Right cardiac atrium (tissue), 5 donors: ENCODE measurements at places on chromosomes 7 and 10. TPM values are rescaled to one million over a fixed set of nuclear protein-coding genes. Genes with fewer than 3 reads are reported as not detected.

The FAM180A gene
- 11.3 TPM for total RNA-seq

The CALY gene
- total RNA-seq = not detected

The SPDYE5 gene
- not detected for total RNA-seq

The INA gene
- not detected for total RNA-seq

The OGDHL gene
- 3.6 TPM for total RNA-seq

The TYW1B gene
- 1.7 TPM for total RNA-seq

The TSPAN33 gene
- 12.8 TPM for total RNA-seq

The TMEM140 gene
- total RNA-seq = 9.7 TPM

The SRGN gene
- 68.9 TPM for total RNA-seq

The PTN gene
- 9.6 TPM for total RNA-seq

The SEMA3A gene
- total RNA-seq = 13.1 TPM

The GARIN1A gene
- total RNA-seq = 5.0 TPM

- no peak for DNase-seq
Observed at GRCh38 chr7:107078517-107078966, 34.0 kb downstream of the PRKAR2B start.

DNA sequence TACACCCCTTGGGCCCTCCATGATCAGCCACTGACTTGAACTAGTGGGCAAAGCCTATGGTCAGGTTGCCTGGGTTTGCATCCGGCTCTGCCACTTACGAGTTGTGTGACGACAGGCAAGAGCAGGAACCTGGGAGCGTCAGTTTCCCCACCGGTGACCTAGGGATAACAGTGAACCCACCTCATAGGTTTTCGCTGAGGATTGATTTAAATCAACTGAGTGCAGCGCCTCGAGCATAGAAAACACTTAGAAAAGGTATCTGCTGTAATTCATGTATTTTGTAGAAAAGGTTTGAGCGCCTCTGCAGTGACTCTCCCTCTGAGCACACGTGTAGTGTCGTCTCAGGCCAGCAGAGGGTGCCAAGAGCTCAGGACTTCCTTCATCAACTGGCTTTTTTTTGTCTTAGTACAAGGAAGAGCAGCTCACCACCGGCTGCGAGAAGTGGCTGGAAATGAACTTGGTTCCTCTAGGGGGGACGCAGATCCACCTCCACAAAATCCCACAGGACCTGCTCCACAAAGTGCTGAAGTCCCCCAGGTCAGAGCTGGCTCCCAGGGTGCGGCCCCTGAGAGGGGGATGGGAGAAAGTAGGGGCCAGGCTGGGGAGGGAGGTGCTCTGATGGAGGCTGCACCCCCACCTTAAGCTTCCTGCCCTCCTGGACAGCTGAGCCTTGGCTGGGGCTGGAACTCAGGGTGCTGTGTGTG, 27.7 kb downstream of the BTBD16 start:
- peak; percentile 90 for DNase-seq

GRCh38 chr7:71236230-71237105, 104.5 kb downstream of the GALNT17 start:
- peak; percentile 58 for DNase-seq

DNA sequence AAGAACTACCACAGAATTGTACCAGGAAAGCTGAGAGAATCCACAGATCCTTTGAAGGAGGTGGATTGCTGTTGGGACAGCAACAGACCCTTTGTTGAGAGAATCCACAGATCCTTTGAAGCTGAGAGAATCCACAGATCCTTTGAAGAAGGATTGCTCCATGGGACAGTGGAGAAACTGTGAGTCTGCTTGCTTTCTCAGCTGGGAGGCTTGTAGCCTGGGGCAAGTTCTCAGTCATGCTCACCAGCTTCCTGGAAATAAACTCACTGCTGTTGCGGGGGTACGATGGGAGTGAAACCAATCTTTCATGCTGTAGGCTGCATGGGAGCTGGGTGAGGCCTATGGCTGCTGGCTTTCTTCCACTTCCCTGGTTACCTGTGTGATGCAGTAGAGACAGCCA, 106.3 kb downstream of the C7orf25 start:
- no peak for DNase-seq

GRCh38 chr7:55444786-55445185, 79.6 kb downstream of the LANCL2 start:
- no peak for DNase-seq

DNA sequence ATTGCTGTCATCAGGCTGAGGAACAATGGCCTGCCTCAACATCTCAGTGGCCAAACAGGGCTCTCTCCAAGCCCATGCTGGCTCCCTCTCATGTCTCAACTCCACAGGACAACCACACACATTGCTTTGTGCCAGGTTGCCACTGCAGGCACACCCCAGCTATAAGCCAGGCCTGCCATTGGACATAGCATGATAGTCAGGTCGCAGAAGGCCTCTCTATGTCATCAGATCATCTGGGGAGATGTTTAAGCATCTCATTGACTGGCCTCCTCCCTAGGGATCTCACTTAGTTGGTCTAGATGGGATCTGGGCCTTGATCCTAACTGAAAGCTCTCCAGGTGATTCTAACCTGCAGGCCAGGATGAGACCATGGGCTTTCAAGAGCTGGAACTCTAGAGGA, 257.2 kb downstream of the GRID1 start:
- no peak for DNase-seq

GRCh38 chr10:23294638-23295247, 49.9 kb downstream of the C10orf67 start:
- DNase-seq = no peak

DNA sequence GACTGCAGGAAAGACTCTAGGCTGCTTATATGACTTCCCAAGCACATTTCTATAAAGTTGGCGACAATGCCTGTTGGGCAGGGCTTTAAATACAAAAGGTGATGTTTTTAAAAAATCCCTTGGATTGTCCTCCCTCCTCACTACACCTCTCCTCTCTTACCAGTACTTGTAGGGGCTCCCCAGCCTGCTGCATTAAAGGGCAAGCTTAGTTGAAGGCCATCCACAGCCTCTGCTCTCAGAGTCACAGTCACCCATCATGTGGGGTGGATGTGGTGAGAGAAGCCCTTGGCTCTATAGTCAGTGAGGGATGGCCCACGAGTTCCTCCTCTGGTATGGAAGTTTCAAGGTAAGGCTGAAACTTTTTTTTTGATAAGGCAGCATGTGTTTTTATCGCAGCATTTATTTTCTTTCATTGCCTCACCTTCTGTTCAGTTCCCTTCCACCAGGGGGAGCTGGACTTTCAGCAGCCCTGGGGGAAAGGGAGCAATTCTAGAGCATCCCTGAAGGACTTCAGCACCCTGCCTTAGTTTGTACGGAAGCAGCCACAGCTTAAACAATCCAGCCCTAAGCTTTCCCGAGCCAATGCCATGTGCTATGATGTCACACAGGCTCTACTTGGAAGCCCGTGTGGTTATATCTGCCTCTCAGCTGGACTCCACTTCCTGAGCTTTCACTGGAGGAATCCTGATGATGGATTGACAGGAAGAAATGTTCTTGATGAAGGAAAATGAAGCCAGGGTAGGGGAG, 131.9 kb downstream of the CALCR start:
- no peak for DNase-seq

- DNase-seq = peak; percentile 60
Observed at GRCh38 chr10:110209926-110210673, 2.7 kb downstream of the MXI1 start.

- no peak for DNase-seq
Observed at GRCh38 chr7:121369462-121369861, 26.6 kb downstream of the FAM3C start.

DNA sequence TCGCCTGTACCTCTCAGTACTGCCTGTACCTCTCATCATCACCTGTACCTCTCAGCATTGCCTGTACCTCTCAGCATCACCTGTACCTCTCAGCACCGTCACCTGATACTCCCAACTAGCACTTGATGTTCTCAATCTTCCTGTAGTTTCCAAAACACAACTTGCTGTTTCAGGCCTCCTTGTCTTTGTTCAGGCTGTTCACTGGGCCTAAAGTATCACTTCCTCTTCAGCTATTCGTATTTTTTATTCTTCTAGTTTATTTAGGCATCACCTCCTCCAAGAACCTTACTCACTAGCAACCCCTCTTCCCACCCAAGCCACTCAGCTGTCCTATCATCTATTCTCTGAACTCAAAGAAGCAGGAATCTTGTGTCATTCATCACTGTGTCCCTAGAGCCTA, 24.1 kb downstream of the OR6B1 start:
- no peak for DNase-seq

DNA sequence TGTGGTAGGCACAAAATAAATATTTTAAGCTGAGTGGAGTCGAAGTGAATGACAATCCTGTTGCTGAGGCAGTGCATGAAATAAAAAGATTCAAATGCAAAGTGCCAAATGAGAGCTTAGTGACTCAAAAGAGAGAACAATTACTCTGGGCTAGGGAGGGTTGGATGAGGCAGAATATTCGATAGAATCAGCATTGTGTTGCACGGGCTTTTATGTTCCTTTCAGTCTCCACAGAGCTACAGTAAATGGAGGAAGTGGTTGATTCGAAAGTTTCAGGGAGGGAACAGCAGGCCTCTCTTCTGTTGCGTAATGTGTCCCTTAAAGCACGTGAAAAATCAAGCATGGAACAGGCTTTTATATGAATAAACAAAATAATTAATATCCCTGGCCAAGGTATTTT, 599.3 kb upstream of the CELF2 start:
- DNase-seq = no peak

- no peak for DNase-seq
Observed at GRCh38 chr10:61486738-61487396, 33.7 kb upstream of the TMEM26 start.

DNA sequence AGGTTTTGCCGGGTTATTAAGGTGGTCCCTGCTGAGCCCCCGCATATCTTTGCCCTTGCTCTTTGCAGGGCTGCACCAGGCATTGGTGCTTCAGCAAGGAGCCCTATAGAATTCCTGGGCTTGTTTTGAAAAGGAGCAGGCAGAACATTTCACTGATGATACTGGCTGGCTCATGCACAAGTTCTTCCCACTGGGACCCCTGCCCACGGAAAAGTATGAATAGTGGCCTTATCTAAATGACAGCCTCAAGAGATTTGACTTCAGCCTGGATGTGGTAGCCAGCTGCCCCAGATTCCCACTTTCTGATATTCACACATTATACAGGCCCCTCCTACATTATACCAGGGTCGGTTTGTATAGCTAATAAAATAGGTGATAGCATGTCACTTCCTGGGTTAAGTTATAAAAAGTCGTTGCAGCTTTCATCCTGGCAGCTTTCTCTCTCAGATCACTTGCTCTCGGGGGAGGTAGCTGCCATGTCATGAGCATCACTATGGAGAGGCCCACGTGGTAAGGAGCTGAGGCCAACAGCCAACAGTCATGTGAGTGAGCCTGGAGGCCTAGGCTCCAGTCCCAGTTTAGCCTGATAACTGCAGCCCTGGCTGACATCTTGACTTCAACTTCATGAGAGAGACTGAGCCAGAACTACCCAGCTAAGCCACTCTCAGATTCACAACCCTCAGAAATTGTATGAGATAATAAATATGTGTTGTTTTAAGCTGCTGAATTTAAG, 16.8 kb upstream of the CRTAC1 start:
- peak; percentile 89 for DNase-seq

DNA sequence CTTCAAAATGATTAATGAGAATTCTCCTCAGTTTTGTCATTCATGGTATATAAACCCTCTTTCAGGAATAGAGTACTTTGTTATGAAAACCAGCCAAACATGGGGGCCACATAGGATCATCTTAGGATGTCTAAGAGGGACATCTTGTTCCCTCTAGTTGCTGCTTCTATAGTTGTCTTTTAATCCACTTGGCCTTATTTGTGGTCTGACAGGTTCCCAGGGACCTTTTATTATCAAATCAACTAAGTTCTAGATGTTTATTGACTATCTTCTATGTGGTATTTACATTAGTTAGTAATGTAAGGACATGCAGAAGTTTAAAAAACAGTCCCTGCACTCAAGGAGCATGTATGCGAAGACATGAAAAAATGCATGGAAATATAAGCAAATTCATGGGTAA, 1.6 kb upstream of the ZC3HAV1 start:
- no peak for DNase-seq

- no peak for DNase-seq
Observed at GRCh38 chr10:22183771-22184461, 33.9 kb downstream of the EBLN1 start.

DNA sequence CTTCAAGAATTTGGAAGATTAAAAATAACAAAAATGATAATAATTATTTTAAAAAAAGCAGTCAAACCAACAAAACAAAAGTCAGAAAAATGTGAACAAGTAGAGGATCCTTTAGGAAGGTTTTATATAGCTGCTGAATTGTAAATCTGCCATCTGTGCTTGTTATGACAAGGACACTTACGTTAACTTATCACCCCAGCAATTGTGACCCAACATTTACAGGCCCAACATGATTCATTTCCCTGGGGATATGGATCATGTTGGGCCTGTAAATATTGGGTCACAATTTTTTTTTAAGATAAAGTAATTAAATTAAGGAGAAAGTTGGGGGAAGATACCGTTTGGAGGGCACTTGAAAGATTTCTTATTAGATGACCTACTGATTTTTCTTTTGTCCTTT, 261.4 kb upstream of the HABP2 start:
- DNase-seq = no peak

GRCh38 chr10:18185621-18186020, 45.4 kb downstream of the CACNB2 start:
- no peak for DNase-seq

DNA sequence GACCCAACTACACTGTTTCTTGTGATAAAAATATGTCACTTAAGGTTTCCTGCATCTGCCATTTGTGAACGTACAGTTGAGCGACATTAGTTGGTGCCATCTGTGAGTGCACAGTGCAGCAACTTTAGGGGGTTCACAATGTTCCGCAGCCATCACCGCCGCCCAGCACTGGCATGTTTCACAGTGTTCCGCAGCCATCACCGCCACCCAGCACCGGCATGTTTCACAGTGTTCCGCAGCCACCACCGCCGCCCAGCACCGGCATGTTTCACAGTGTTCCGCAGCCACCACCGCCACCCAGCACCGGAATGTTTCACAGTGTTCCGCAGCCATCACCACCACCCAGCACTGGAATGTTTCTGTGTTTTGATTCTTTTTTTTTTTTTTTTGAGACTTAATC, 83.0 kb downstream of the MGMT start:
- no peak for DNase-seq

DNA sequence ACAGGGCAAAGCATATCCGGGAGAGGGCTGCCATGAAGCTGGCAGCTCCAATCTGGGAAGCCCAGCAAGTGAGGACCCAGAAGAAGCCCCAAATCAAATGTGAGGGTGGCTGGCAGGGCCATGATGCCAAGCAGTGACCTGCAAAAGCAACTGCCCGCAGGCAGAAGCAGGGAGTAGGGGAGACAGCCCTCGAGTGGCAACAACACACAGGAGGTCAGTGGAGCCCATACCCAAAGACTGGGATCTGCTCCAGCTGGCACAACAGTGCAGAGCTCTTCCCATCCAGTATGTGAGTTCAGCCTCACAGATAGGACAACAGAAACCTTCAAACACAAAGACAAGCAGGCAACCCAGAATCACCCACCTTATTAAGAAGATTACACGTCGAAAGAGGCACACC, 45.0 kb downstream of the GRID1 start:
- DNase-seq = no peak

GRCh38 chr10:117885206-117885829, 161.4 kb downstream of the RAB11FIP2 start:
- no peak for DNase-seq

- no peak for DNase-seq
Observed at GRCh38 chr7:19463581-19463980, 245.3 kb downstream of the POLR1F start.
